HT-29 (cell line): ENCODE measurements at places on chromosomes 1 and 21.
A peak's percentile ranks its signal among the peaks of the same experiment; 100 is the strongest.

DNA sequence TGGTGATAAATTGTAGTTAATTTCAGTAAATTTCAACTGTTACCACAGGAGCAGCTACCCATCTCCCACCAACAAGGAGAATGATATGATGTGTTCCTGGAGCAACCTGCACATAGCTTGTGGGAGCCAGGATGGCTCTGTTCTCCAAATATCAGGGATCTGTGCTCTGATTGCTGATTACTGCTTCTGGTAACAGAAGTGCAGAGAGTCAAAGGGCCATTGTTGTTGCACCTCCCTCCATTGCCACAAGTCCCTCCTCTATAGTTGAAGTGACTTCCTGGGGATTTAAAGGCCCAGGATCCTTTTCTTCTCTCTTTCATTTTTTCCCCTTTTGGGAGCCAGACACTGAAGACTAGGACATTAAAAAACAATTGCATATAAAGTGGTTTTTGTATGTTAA is 51.6 kb upstream of the HPDL start:
- DNase-seq, result peak; percentile 17

DNA sequence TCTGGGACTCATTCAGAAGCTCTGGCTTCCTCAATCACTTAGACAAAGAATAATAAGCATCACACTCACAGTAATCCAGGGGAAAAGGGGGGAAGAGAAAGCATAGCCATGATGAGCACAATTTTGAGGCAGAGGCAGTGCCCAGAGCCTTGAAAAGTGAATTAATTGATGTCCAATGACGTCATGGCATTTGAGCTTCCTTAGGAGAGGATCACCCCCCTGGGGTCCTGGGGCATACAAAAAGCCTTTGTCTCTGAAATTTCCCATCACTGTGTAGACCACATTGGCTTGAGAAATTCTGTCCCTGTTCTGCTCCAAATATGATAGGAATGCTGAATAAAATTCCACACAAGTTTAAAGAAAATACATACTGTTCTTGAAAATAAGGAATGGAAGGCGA is 84.3 kb upstream of the COA6 start:
- no peak for DNase-seq

DNA sequence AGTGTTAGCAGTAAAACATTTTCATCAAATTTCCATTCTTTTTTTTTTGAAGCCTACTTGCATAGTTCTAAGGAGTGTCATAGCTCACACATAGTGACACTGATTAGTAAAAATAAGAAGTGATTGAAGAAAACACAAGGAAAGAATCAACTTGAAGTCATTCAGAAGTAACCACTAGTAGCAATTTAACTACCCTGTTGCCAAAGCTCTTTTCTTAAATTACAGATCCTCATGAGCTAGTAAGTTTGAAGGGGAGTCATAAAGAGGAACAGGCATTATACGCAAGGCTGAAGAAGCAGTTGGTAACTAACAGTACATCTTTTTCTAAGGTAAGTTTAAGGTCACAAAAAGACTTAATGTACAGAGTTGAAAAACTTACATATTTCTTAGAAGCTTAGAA is 332.2 kb downstream of the CHRM3 start:
- no peak for DNase-seq

DNA sequence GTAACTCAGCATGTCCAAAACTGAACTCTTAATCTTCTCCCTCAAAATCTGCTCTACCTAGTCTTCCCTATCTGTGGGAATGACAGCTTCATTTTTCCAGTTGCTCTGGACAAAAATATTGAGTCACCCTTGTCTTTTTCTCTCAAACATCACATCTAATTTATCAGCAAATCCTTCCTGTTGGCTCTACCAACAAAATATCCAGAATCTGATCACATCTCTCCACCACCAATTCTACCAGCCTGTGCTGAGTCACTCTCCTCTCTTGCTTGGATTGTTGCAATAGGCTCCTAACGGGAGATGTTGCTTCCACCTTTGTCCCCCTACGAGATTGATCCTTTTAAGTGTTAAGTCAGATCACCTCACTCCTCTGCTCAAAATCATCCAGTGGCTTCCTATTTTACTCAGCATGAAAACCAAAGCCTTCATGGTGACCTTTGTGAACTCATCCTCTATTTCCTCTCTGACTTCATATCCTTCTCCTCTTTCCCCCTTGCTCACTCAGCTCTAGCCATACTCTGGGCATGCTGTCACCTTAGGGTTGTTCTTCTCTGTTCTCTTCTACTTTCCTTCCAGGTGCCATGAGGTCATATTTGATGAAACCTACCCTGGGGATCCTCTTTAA is 21.5 kb upstream of the SMYD2 start:
- no peak for DNase-seq

DNA sequence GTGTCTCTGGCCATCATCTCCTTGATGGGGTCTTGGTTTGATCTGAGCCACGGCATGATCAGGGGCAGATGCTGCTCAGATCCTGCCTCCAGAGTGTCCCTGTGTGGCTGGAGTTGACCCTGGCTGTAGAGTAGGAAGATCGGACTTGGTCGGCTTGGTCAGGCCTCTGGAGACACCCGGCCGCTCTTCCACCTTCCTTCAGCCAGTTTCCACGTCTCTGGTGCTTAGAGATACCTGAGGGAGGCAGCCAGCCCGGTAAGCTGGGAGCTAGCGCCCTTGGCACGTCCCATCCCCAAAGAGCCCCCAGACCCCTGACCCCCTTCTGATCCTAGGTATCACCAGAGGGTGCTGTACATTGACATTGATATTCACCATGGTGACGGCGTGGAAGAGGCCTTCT is 8.8 kb downstream of the MARCKSL1 start:
- DNase-seq, result no peak

GRCh38 chr1:7389906-7390603 is 381.0 kb upstream of the VAMP3 start:
- no peak for DNase-seq

DNA sequence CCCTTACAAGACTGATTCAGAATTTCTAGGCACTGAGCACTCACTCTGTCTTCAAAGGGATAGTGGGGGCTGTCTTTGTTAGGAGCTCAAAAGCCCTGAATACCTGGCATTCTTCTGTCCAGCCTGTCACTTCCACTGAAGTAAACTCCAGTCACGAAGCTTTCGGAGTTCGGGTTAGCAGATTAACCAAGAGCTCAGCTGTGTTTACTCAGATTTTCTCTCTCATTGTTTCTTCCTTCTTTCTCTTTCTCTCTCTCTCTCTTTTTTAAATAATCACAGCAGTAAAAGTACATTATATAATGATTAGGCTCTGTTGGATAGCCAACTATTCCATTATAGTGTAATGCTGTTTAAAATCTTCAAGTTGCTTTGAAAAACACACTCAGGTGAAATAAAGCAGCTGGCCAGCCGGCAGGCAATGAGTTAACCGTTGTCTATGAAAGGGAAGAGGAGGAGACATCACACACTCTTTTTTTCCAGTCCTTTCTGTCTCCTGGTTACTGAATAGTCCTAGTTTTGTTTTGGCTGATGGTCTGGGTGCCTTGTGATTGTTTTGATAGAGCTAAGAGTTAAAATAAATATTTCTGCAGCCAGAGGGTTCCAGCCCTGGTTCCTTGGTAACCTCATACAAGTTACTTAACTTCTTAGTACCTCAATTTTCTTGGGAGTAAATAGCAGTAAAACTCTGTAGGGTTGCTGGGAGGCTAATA is 89.8 kb downstream of the ADSS2 start:
- no peak for DNase-seq
